Activated CD4-positive, alpha-beta T cell treated with anti-CD3 and anti-CD28 coated beads for 1 hour (primary cell): ENCODE measurements at places on chromosomes 6 and 20.
A peak's percentile ranks its signal among the peaks of the same experiment; 100 is the strongest.

GRCh38 chr20:57897156-57897874, 187.5 kb upstream of the PMEPA1 start:
- no peak for DNase-seq

DNA sequence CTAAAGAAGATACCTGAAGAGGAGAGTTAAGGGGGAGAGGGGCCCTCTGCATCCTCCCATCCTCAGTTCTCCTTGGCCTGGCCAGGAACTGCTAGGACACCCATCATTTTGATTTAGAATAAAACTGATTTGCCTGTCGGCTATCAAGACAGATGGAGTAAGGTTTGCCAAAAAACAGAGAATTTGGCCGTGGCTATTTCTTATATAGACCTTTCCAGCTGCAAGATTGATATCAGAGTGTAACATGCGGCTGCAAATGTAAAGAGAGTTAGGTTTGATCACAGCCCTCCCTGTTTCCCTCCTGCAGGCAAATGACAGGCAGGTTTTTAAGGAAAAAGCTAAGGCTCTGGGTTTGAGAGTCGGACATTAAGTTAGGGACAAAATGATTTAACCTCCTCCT, 226.6 kb upstream of the TAB2 start:
- DNase-seq = no peak

- DNase-seq = no peak
Measured at GRCh38 chr6:109091314-109092024, 3.2 kb downstream of the SESN1 start.

- DNase-seq = no peak
Measured at GRCh38 chr6:151488226-151488625, 5.6 kb upstream of the CCDC170 start.

DNA sequence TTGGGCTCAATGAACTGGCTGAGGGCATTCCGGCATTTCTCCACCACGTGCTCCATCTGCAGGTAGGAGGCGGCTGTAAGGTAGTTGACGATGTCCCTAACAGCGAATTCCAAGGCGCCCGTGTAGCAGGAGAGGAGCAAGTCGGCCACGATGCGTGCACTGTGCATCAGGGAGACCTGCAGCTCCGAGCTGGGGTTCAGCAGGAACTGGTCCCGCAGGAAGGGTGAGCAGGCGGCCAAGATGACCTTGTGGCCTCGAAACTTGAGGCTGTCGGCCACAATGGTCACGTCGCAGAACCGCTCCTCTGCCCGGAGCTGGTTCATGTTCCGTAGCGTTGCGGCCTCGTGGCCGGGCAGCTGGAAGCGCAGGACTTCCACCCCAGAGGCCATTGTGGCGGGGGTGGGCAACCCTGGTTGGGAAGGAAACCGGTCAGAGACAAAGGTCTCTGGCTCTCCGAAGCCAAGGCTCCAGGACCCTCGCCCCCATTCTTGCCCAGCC, 920 bp downstream of the ZBTB12 start:
- no peak for DNase-seq

DNA sequence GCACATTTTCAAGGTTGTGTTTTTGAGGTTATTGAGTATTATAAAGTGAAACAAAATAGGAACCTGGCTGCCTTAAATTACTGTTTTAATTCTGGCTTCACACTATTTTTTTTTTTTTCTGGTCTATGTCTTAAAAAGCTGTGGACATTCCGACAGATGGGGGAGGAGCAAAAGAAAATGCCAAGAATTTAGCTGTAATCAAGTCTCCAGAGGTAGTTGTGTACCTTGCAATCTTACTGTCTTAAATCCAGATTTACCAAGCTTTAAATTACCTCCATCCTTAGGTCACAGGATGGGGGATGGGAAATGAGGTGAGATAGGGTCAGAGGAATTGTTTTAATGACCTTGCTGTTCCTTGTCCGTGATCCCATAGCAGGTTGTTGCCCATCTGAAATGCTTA, 182.8 kb downstream of the UTRN start:
- no peak for DNase-seq

GRCh38 chr6:3118353-3119039, at the start of gene BPHL:
Gene BPHL, plus strand, starts transcription at chr6:3118711. Its CDS starts 30 bp downstream, at chr6:3118741.
- peak; percentile 99 for DNase-seq

DNA sequence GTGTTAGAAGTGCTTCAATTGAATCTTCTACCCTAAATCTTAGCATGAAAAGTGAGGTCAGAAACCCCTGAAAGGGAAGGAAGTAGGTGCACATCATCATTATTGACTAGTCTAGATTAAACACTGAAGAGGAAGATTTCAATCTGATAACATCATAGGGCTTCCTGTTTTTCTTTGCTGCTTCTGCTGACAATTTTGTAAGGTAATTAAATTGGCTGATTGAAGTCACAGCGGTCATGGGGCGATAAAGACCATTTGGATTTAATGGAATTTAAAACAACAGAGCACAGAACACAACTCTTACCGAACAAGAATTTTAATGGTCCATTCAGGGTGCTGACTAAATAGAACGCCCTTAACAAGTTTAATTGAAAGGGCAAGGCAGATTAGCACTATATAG, 11.3 kb downstream of the GRIK2 start:
- no peak for DNase-seq

DNA sequence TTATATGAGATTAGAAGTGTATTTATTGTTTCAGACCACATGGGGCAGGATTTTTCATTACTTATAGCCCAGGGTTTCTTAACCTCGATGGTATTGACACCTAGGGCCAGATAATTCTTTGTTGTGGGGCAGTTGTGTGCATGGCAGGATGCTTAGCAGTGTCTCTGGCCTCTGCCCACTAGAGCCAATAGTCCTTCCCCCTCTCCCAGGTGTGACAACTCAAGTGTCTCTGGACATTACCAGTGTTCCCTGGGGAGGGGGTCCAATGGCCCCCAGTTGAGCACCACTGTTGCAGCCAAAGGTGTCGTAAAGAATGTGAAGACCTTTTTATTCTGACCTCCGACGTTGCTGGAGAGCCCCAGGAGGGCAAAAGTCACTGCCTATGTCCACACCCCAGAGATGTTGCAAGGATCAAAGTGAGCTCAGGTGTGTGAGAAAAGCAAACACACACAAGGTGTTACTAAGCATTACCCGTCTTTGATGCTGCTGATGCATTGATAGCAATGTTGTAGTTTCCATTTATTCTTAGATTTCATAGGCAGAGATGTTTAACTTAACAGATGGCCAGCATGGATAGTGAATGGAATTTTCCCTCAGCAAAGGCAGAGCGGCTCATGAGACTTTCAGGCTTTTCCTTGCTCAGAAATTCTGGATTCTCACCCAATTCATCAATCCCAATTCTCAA, 22.2 kb downstream of the BANF2 start:
- DNase-seq = no peak

DNA sequence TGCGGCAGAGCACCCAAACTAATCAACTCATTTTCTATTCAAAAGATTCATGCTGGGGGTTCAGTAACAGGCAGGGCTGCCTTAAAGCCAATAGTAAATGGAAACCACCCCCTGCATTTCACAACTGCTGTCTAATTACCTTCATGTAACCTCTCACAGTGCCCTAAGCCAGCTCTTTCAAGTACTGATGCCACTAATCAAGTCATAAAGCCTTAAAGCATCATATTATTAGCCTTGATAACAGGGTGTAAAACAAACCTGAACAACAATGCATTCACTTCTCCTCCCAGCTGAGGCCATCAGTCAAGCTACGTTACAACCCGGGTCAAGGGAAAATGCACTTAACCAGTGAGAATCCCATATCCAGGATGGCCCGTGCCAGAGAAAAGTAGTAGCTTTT, 33.0 kb downstream of the TRERF1 start:
- DNase-seq = no peak

DNA sequence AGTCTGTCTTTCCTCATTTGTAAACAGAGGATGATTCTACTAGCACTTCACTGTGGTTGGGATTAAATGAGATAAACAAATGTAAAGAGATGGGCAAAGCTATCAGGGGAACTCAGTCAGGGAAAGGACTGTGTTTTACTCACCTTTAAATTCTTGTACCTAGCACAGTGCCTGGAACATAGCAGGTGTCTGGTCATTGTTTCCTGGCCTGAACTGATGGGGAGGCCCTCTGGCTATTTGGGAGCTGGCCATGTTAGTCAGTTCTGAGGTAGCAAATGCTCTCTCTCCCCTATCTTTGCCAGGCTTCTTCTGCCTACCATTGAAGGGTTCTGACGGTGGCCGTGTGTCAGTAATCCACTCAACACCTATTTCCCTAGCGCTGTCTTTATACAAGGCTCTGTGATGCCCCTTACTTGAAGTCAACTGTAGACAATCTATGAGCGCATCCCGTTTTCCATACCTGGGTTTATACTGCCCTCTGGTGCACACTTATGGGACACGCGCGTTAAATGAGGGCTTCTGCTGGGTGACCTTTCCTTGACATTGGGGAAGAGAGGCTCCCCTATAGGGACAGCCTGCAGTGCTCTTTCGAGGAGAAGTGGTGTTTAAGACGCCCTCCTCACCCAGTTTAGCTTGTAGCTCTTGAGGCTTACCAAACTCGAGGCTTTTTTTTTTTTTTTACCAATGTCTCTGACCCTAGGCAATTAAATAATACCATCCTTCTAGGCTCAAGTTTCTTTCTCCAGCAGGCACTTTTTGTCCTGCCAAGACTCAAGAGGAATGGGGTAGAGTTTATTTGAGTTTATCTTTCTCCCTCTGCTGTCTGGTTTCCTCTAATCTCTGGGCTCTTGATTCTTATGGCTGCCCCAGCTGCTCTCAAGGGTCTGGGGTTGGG, 4.0 kb upstream of the SPATS1 start:
- DNase-seq = peak; percentile 46

- no peak for DNase-seq
Measured at GRCh38 chr6:12923644-12924235, 207.2 kb downstream of the PHACTR1 start.

GRCh38 chr20:7010527-7010926, 243.0 kb downstream of the BMP2 start:
- DNase-seq = no peak

DNA sequence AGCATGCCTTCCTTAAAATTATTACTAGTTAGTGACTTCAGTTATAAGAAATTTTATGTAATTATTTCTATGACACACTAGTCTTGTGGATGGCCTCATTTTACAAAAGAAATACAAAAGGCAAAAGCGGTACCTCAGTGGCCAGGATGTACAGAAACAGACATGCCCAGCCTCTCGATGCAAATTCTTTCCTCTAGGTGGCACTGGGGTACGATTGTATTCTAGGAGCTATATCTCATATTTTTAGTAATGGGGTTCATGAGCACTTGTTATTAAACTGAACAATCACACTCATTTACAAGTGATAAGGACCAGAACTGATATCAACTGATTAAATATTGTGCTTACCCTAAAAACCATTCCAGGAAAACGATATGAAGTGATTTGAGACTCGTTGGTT, 59.8 kb downstream of the SOD2 start:
- no peak for DNase-seq

DNA sequence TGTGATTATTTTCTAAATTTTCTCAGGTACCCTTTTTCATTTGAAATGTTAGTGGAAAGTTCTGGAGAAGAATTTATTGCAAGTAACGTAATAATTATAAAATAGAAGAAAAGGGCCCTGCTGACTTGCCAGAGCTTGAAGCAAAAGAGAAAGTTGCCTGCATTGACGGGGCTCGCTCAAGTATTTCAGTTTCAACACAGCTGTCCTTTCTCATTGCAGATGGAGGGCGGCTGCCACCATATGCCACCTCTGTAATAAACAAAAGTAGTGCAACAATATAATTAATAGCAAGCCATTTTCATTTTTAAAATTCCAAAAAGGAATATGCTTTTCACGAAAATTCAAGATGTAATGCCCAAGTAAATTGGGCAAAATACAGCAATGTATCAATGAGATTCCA, 246.2 kb downstream of the PACRG start:
- no peak for DNase-seq

- no peak for DNase-seq
Measured at GRCh38 chr6:17280552-17281090, 540 bp upstream of the RBM24 start.

DNA sequence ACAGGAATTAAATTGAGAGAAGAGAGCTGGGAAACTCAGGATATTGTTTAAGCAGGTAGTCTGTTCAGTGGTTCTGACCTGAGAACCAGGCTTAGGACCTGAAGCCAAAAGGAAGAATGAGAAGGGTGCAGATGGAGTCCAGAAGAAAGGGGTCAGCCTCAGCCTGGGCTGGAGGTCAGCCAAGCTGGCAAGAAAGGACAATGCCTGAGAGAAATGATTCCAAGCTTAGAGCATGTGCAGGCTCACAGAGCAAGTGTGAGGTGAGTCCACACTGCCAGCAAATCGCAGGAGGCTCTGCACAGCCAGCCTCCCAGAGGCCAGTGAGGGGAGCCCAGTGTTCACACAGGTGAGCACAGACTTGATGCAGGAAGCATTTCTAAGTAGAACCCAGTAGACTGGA, 47.3 kb downstream of the DAAM2 start:
- DNase-seq = no peak

GRCh38 chr20:50318710-50319109, 128.1 kb downstream of the CEBPB start:
- no peak for DNase-seq

DNA sequence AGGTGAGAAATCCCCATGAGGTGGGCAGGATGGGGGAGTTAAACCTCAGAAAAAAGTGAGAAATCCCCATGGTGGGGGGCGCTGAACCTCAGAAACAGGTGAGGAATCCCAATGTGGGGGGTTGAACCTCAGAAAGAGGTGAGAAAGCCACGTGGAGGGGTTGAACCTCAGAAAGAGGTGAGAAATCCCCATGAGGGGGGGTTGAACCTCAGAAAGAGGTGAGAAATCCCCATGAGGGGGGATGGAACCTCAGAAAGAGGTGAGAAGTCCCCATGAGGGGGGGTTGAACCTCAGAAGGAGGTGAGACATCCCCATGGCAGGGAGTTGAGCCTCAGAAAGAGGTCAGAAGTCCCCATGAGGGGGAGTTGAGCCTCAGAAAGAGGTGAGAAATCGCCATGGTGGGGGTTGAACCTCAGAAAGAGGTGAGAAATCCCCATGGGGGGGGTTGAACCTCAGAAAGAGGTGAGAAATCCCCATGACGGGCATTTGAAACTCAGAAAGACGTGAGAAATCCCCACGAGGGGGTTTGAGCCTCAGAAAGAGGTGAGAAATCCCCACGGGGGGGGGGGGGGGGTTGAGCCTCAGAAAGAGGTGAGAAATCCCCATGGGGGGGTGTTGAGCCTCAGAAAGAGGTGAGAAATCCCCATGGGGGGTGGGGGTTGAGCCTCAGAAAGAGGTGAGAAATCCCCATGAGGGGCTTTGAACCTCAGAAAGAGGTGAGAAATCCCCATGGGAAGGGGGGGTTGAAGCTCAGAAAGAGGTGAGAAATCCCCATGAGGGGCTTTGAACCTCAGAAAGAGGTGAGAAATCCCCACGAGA, 14.3 kb upstream of the GOPC start:
- DNase-seq = no peak

- no peak for DNase-seq
Measured at GRCh38 chr20:37918035-37918434, 15.1 kb downstream of the VSTM2L start.

GRCh38 chr20:40336533-40336932, 352.5 kb downstream of the MAFB start:
- no peak for DNase-seq

- no peak for DNase-seq
Measured at GRCh38 chr20:60062431-60063047, 104.3 kb downstream of the CDH26 start.
